Stimulated activated CD8-positive, alpha-beta memory T cell treated with anti-CD3 and anti-CD28 coated beads, Interleukin-4, amount 100 ng/mL, for 4 hours (primary cell): ENCODE measurements at places on chromosomes 2 and 18.

- DNase-seq = no peak
Observed at GRCh38 chr2:71827973-71828372, 319.7 kb downstream of the CYP26B1 start.

GRCh38 chr18:37962316-37962966 lies 396.8 kb upstream of the CELF4 start:
- no peak for DNase-seq

GRCh38 chr2:191615596-191615995 lies 62.3 kb upstream of the NABP1 start:
- no peak for DNase-seq

GRCh38 chr18:77405096-77405495 lies 155.4 kb downstream of the GALR1 start:
- DNase-seq = no peak

DNA sequence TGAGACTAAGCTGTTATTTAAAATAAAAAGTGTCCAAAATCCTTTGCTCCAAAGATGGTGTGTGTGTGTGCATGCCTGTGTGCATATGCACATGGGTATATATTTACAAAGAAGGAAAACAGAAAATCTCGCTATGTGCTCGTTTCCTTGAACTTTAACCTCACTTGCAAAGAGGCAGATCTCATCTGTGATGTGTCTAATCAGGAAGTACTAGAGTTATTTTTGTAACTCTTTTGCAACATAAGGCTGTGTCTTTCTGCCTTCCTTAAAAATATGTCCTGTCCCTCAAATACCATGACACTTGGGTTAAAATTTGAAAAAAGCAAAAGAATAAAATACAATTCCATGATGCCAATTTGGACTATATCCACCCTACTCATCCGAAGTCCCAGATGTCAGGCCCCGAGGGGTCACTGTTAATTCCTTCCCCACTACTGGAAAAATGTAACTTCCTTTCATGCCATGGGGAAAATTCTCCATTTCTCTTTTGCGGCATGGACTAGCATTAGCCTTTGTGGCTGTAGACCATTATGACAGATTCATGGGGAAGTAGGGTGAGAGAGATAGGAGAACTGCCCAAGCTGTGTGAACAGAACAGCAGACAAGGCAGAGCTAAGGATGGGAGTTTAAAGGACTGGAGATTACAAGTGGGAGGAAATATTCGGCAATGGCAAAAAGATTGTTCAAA lies 191.3 kb downstream of the MYO1B start:
- DNase-seq = no peak

DNA sequence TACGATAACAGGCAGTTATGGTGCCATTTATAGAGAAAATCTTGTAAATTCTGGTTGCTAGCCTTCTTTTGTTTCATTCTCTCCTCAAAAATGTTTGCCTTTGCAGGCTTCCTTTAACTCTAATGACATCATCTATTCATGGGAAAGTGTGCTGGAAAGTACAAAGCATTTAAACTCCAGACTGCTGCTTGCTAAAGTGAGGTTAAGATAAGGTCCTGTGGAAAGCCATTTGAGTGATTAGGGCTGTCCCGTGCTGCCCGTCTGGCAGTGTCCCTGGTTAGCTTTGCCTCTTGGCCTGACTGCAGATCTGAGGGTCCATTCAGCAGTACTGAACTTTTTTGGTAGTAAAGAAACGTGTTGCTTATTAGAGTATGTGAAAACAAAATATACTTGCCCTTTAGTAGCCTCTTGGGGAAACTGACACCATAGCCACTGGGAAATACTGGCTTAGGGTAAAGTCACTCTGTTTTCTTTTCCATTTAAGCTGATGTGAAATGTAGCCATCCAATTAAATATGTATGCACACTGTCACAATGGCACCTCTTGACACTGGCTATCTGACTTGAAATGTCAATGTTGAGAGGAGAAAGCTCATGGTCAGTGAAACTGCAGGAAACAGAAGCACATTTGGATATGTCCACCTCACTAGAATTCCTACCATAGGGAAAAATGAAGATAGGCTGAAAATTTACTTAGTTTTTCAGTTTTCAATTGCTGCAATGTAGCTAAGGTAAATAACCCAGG lies 321.5 kb downstream of the SLC8A1 start:
- no peak for DNase-seq

DNA sequence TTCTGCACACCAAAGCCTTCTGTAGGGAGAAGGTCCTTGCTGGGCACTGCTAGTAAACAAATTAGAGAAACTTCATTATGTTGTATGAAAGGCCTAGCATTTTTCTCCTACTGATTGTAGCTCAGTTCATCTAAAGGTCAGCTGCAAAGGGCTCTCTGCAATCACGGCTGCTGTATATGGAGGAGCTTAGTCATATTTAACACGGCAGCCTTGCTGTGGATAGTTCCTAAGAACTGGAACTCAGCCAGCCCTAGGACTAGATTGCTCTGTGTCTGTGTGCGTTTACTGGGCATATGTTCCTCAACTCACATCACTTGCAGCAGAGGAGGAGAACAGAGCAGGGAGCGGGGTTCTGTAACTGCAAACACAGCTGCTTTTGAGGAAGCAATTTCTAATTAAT lies 1103.9 kb upstream of the KLHL29 start:
- no peak for DNase-seq

DNA sequence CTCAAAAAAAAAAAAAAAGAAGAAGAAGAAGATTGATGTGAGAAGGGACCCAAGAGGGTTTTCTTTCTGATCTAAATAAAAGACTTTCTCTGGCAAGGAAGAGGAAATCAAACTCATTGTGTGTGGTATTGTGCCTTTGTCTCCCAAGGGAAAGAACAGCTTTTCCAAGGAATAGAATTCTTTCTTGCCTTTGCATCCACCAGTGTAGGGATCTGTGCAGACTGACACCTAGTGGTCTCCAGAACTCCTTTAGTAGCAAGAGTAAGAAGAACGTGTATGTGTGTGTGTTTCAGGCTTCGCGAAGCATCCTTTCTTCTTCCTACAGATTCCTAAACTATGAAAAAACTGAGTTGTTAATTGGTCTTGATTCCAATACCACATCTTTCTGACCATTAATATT lies 33.5 kb upstream of the CRIM1 start:
- no peak for DNase-seq

DNA sequence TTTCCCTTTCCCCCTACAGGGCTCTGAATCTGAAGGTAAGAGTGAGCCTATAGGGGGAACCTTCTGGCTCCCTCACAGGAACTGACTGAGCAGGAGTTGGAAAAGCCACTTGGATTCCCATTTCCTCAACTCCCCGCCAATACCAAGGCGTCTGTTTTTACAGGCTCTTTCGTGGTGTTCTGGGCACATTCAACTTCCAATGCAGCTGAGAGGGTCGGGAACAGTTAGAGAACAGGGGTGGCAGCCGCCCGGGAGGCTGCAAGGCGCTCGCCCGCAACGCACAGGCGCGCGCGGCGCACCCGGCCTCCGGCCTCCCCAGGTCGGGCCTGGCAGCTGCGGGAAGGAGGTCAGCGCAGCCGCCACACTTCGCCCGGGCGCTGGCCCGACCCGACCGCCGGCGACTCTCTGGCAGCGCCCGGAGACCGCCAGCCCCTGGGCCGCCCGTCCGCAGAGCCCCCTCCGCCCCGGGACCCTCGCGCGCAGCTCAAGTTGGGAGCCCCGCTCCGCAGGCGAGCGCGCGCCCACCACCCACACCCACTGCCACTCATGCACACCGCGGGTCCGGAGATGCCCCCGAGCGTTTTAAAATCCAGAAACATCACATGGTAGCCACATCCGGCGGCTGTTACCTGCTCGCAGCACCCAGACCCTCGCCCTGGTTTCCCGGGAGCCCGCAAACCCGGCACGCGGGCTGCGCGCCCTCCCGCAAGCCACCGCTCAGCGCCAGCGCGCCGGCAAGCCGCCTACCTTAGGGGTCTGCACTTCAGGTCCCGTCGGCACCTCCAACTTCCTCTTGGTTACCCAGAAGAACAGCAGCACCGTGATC lies 816 bp downstream of the GALNT14 start:
- DNase-seq = no peak

GRCh38 chr2:125318740-125319139 lies 1293.7 kb downstream of the CNTNAP5 start:
- no peak for DNase-seq

GRCh38 chr2:111982822-111983221 lies 72.2 kb upstream of the TMEM87B start:
- DNase-seq = no peak

- DNase-seq = peak; percentile 84
Observed at GRCh38 chr2:85551698-85552678, 9.3 kb downstream of the GGCX start.

- no peak for DNase-seq
Observed at GRCh38 chr2:152126664-152127063, 27.8 kb upstream of the CACNB4 start.

- no peak for DNase-seq
Observed at GRCh38 chr2:201378496-201379397, 21.6 kb upstream of the FLACC1 start.

DNA sequence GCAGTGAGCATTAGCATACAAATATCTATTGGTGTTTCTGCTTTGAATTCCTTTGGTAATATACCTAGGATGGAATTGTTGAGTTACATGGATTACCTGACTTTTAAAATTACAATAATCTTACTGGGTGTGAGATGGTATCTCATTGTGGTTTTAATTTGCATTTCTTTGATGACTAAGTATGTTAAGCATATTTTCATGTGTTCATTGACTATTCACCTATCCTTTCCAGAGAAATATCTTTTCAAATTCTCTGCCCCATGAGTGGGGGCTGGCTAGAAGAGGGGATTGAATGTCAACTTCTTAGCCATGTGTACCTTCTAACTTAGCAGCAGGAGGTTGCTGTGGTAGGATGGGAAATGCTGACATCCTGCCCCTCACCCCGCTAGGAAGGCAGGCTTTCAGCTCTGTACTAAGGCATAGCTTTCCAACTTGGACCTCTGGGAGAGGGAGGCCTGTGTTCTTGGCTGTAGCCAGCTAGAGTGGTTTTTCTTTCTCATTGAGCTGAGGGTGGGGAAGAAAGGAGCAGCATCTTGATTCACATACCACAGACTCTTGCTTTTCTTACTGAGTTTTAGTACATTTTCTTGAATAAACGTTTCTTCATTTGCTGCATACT lies 63.3 kb upstream of the TTC27 start:
- DNase-seq = no peak

GRCh38 chr2:187774551-187775071 lies 220.4 kb upstream of the TFPI start:
- no peak for DNase-seq

DNA sequence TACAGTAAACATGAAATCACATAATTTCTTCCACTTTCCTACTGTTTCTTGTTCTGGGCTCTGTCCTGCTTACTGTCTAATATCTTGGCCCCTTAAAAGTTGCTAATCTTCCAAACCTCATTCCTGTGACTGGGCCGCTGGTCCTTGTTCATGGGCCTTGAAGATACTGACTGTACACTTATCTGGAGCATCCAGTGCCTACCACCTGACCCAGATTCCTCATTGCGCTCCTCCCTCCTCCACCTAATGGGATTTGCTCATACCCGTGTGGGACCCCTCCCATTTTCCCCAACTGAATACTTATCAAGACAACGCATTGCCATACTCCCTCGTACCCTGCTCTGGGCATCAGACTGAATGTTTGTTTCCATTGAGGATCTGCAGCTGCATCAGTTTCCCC lies 6.1 kb upstream of the IL37 start:
- no peak for DNase-seq

- DNase-seq = no peak
Observed at GRCh38 chr2:186059096-186059495, 320.5 kb downstream of the FSIP2 start.

DNA sequence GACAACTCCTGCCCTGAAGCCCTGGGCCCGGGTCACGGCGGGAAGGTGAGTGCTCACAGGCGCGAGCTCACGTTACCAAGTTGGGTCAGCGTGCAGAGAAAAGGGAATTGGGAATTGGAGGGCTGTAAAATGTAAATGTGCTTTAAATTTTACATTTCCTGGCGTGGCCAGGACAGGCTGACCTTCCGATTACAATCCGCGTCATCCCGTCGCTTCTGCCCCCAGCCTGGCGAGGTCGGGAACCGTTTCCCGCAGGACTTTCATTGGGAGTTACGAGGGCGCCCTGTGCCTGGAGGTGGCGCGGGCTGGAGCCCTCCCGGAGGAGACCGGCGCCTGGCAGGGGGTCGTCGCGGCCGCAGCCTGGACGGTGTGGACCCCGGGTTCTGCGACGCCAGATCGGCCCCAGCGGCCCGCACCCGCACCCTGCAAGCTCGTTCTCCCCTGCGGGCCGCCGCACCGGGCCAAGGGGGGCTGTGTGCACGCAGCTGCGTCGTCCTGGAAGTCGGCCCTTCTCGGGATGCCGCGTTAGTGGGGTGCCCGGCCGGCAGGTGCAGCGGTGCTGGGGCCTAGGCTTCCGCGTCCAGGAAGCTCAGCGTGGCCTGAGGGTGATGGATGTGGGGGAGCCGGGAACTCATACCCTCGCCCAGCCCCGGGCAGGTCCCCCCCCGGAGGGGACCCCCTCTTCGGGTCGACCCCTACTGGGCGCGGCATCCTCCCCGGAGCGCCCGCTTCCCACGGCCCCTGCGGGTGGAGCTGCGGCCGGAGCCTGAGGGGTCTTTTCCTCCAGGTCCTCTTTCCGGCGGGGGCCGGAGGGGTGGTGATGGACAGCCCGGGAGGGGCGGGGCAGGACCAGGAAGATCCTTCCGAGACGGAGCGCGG lies 63.9 kb downstream of the LRRFIP1 start:
- DNase-seq = no peak

- DNase-seq = no peak
Observed at GRCh38 chr2:177141866-177142265, 70.7 kb upstream of the HNRNPA3 start.

DNA sequence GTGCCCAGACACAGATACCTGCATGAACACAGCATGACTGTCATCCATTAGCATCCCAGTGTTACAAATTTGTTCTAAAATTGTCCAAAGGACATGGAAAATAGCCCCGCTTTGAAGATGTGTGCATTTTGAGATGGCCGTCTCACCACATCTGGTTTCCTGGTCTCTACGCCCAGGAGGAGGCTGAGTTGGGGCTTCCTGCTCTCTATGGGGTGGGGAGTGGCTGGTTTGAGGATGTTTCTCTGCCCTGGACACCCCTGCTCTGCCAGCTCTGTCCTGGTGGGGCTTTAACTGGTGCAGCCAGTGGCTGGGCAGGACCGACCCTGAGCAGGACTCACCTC lies 74.6 kb upstream of the SMAD7 start:
- DNase-seq = no peak
